Common myeloid progenitor, CD34-positive (primary cell): ENCODE measurements at places on chromosomes 4 and X.

GRCh38 chr4:25088093-25088952 lies 57.6 kb upstream of the LGI2 start:
- no peak overlapping the region for H3K27ac ChIP-seq
- peaks cover 11% of the 10 kb centered on the region for H3K27me3 ChIP-seq
- peak; percentile 19 for DNase-seq
- no peaks in the 10 kb centered on the region for H3K36me3 ChIP-seq
- no peak overlapping the region for H3K4me3 ChIP-seq

GRCh38 chr4:87497159-87497558 lies 32.0 kb downstream of the SPARCL1 start:
- no peaks in the 10 kb centered on the region for H3K36me3 ChIP-seq
- H3K27ac ChIP-seq, result no peak overlapping the region
- H3K4me3 ChIP-seq, result no peak overlapping the region

GRCh38 chr4:38670939-38671591 lies 7.1 kb downstream of the KLF3 start:
- H3K27me3 ChIP-seq, result no peaks in the 10 kb centered on the region
- DNase-seq, result no peak
- H3K27ac ChIP-seq, result no peak overlapping the region
- H3K4me1 ChIP-seq, result peaks cover 96% of the 10 kb centered on the region

- no peak overlapping the region for H3K27ac ChIP-seq
- DNase-seq, result no peak
- no peaks in the 10 kb centered on the region for H3K27me3 ChIP-seq
- no peak overlapping the region for H3K4me3 ChIP-seq
- no peaks in the 10 kb centered on the region for H3K36me3 ChIP-seq
These were observed 228.7 kb upstream of the ANKRD50 start for GRCh38 chr4:124941267-124941666.

- no peak overlapping the region for H3K4me3 ChIP-seq
- H3K36me3 ChIP-seq, result no peaks in the 10 kb centered on the region
- no peaks in the 10 kb centered on the region for H3K4me1 ChIP-seq
- no peak overlapping the region for H3K27ac ChIP-seq
These were observed 132.3 kb upstream of the NR3C2 start for GRCh38 chr4:148574502-148574901.

DNA sequence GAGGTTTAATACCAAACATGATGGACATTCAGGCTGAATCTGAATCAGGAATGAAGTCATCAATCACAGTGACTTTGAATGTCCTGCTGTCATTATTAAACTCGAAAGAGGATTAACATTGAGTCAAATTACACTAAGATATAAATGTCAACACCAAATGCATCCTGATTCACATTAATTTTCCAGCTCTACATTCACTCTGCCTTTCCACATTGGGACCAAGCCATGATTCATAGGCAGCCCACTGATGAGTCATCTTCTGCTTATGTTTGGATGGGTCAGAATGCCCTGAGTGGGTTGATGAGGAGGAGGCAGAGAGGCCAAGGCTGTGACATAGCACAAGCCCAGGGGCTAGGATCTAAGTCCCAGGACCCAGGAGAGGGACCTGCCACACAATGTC lies 247.6 kb upstream of the RPS6KA3 start:
- DNase-seq, result no peak
- no peak overlapping the region for H3K27ac ChIP-seq
- peaks cover 23% of the 10 kb centered on the region for H3K4me1 ChIP-seq
- no peaks in the 10 kb centered on the region for H3K36me3 ChIP-seq
- H3K27me3 ChIP-seq, result no peaks in the 10 kb centered on the region

GRCh38 chrX:110180176-110180927 lies 137.5 kb downstream of the AMMECR1 start:
- no peaks in the 10 kb centered on the region for H3K27me3 ChIP-seq
- no peaks in the 10 kb centered on the region for H3K4me1 ChIP-seq
- no peak overlapping the region for H3K27ac ChIP-seq
- no peak for DNase-seq
- H3K4me3 ChIP-seq, result no peak overlapping the region
- H3K36me3 ChIP-seq, result no peaks in the 10 kb centered on the region

- H3K36me3 ChIP-seq, result no peaks in the 10 kb centered on the region
- H3K27me3 ChIP-seq, result no peaks in the 10 kb centered on the region
- H3K27ac ChIP-seq, result no peak overlapping the region
- H3K4me3 ChIP-seq, result no peak overlapping the region
These were observed 6.2 kb upstream of the STK32B start for GRCh38 chr4:5045097-5045496.

- DNase-seq, result no peak
- no peaks in the 10 kb centered on the region for H3K4me1 ChIP-seq
- no peaks in the 10 kb centered on the region for H3K27me3 ChIP-seq
These were observed 518.7 kb downstream of the C4orf33 start for GRCh38 chr4:129614611-129615010.

- no peak for DNase-seq
- no peaks in the 10 kb centered on the region for H3K27me3 ChIP-seq
These were observed 24.2 kb downstream of the ATP5ME start for GRCh38 chr4:649751-650310.

GRCh38 chrX:149996515-149996914 lies 58.2 kb upstream of the EOLA2 start:
- no peaks in the 10 kb centered on the region for H3K27me3 ChIP-seq
- H3K27ac ChIP-seq, result no peak overlapping the region
- no peak overlapping the region for H3K4me3 ChIP-seq
- H3K4me1 ChIP-seq, result no peaks in the 10 kb centered on the region
- no peaks in the 10 kb centered on the region for H3K36me3 ChIP-seq

GRCh38 chr4:185797596-185798338 lies 14.2 kb downstream of the SORBS2 start:
- H3K4me1 ChIP-seq, result no peaks in the 10 kb centered on the region
- no peak overlapping the region for H3K27ac ChIP-seq
- no peaks in the 10 kb centered on the region for H3K36me3 ChIP-seq
- no peak for DNase-seq
- no peak overlapping the region for H3K4me3 ChIP-seq

- H3K27me3 ChIP-seq, result no peaks in the 10 kb centered on the region
- H3K4me1 ChIP-seq, result no peaks in the 10 kb centered on the region
- no peak overlapping the region for H3K27ac ChIP-seq
These were observed 290.1 kb upstream of the PCDH7 start for GRCh38 chr4:30429813-30430761.

DNA sequence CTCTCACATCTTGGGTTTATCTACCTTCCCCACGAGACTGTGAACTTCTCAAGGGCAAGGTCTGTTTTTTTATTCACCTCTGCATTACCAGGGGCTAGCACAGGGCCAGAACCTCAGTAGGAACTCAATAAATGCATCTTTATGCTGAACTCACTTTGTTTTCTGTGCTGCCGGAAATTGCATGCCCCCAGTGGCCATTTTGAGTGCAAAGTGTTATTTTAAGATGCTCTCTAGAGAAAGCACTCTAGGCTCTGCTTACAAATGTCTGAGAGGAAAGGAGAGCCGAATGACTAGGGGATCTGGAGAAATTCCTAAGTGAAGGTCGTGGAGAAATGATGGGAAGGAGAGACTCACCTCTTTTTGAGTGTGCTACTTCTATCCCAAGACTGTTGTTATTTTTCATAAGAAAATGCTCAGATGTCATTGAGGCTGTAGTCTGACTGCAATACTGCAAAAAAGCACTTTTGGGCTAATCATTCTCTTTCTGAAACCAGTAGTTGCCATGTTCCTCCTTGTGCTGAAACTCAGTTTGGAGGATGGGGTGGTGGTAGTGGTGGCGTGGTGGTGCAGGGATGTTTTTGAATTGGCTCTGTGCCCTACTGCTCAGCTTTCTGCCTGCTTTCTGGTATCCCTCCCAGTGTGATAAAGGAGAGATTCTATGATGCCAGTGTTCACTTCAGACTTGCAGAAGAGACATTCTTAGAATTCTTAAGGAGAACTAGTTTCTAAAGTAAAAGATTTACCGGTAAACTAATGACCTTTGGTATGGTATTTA lies 41.3 kb downstream of the DOCK11 start:
- peak overlapping the region; percentile 65 for H3K27ac ChIP-seq
- no peak overlapping the region for H3K4me3 ChIP-seq
- no peaks in the 10 kb centered on the region for H3K36me3 ChIP-seq
- peaks cover 8% of the 10 kb centered on the region for H3K4me1 ChIP-seq
- no peaks in the 10 kb centered on the region for H3K27me3 ChIP-seq

GRCh38 chrX:18389966-18390365 lies 35.4 kb upstream of the CDKL5 start:
- no peaks in the 10 kb centered on the region for H3K27me3 ChIP-seq
- H3K36me3 ChIP-seq, result no peaks in the 10 kb centered on the region
- H3K4me1 ChIP-seq, result no peaks in the 10 kb centered on the region
- peak; percentile 10 for DNase-seq
- no peak overlapping the region for H3K27ac ChIP-seq
- no peak overlapping the region for H3K4me3 ChIP-seq

GRCh38 chrX:150217609-150218008 lies 145.5 kb upstream of the MAMLD1 start:
- DNase-seq, result no peak
- no peak overlapping the region for H3K27ac ChIP-seq
- H3K27me3 ChIP-seq, result peaks cover 12% of the 10 kb centered on the region
- no peaks in the 10 kb centered on the region for H3K36me3 ChIP-seq
- H3K4me3 ChIP-seq, result no peak overlapping the region
- H3K4me1 ChIP-seq, result no peaks in the 10 kb centered on the region

DNA sequence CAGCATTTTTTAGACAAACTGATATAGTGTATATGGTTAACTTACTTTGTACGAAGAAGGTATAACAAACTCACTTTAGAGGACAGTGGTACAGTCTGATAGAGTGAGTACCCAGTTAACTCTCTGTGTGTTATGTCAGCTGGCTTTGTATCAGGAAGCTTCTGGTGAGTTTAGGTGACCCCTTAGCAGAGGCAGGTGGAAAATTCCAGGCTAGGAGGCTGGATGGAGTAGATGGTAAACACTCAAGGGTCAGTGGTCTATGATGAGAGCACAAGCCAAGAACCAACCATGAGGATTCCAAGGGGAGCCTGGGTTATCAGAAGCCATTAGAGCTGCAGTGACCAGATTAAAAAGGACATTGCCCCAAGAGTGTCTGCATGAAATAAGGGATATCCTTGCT lies 227.3 kb upstream of the CENPE start:
- DNase-seq, result no peak
- no peaks in the 10 kb centered on the region for H3K36me3 ChIP-seq
- H3K4me1 ChIP-seq, result no peaks in the 10 kb centered on the region
- no peak overlapping the region for H3K27ac ChIP-seq
- H3K4me3 ChIP-seq, result no peak overlapping the region

DNA sequence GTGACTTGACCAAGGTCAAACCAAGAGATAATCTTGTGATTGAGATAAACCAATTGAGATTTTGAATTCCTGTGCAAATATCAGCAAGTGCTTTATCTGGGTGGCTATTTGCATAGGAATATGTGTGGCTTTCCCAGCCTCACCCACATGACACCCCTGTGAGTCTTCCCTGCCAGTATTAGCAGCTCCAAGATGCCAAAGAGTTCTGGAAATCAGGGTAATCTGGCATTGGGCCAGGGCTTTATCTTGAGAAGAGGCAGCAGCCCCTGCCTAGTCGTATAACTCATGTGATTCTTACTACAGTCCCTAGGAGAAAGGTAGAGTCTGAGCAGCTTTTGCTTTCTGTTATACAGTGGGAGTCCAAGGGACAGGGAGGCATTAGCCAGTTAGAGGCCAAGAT lies 87.7 kb downstream of the RLIM start:
- H3K27me3 ChIP-seq, result no peaks in the 10 kb centered on the region
- no peaks in the 10 kb centered on the region for H3K4me1 ChIP-seq
- no peak overlapping the region for H3K27ac ChIP-seq
- H3K4me3 ChIP-seq, result no peak overlapping the region
- DNase-seq, result no peak

DNA sequence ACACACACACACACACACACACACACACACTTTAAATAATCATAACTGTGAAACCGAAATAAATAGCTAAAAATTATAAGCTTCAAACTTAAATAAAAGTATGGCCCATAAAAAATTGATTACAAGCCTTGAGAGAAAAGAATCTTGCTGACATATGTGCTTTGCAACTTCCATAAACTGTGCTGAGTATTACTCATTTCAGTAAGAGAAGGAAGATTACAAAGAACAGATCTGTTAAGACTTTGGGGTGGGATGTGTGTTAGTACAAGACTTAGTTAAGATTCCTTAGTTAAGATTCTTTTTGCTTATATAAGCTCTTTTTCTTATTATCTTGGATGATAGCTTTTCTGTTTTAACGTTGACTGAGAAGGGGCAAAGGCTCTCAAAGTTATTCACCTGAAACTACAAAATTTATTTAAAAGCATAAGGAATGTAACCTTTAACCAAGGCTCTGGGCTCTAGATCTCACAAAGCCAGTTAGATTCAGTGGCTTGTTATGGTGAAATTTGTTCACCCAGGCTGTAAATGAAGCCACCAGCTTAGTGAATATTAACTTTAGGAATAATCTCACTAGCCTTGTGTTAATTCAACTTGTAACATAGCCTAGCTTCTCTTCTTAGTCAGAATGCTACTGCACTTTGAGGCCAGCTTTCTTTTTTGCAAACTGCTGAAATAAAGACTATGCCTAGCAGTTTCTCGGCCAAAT lies 58.2 kb downstream of the ARSJ start:
- H3K36me3 ChIP-seq, result no peaks in the 10 kb centered on the region
- no peaks in the 10 kb centered on the region for H3K4me1 ChIP-seq
- H3K27me3 ChIP-seq, result no peaks in the 10 kb centered on the region
- H3K4me3 ChIP-seq, result no peak overlapping the region

- no peaks in the 10 kb centered on the region for H3K27me3 ChIP-seq
- no peaks in the 10 kb centered on the region for H3K4me1 ChIP-seq
- no peak overlapping the region for H3K4me3 ChIP-seq
- no peak for DNase-seq
These were observed 7.4 kb upstream of the SLC9B1 start for GRCh38 chr4:103026868-103027267.

- peak; percentile 33 for DNase-seq
- H3K27ac ChIP-seq, result no peak overlapping the region
- no peaks in the 10 kb centered on the region for H3K4me1 ChIP-seq
- H3K27me3 ChIP-seq, result peaks cover 3% of the 10 kb centered on the region
- peak overlapping the region; percentile 49 for H3K4me3 ChIP-seq
- H3K36me3 ChIP-seq, result no peaks in the 10 kb centered on the region
These were observed 113.9 kb upstream of the VAMP7 start for GRCh38 chrX:155767051-155767875.
